ENCODE measurements at places on chromosomes 11 and 22.

- DNase-seq = no peak
Observed at GRCh38 chr22:50730941-50731661, 6.9 kb upstream of the ACR start.

GRCh38 chr11:43575913-43576310 is 104.6 kb upstream of the HSD17B12 start:
- no peak for DNase-seq

- no peak for DNase-seq
Observed at GRCh38 chr22:44719586-44720368, 17.8 kb downstream of the PRR5 start.

DNA sequence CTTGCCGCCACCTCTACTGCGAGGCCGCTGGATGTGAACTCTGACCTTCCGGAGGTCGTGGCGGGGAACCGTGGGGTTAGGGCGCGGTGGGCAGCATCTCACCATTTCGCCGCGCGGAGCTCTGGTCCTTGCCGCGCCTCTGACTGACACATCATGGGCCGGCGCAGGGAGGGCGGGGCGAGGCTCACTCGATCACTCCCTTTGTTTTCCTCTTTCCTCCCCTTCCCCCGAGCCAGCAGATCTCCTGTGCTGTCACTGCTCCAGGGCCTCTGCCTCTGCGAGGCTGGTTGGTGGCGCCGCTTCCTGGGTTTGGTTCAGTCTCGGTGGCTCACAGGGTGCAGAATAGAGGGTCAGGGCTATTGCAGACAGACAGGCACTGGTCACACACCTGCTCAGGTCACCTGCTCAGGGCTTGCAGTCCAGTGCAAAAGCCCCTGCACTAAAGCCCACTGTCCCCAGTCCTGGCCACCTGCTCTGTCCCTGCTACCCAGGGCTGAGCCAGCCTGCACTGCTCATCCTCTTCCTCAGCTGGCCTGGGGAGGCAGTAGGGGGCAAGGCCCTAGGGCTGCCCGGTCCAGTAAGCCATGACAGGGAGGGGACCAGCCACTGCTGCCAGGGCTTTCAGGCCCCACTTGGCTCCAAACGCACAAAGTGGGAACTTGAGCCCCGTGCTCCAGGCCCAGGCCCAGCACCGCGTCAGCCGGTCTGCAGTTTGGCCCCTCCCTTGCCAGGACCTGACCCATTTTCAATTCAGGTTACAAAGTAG is 36.2 kb downstream of the PISD start:
- no peak for DNase-seq

Measured in GM13976 (cell line).